Breast epithelium (tissue), 4 donors: ENCODE measurements at places on chromosomes 12 and 14. TPM values are rescaled to one million over a fixed set of nuclear protein-coding genes. Genes with fewer than 3 reads are reported as not detected.
A peak's percentile ranks its signal among the peaks of the same experiment; 100 is the strongest.

DNA sequence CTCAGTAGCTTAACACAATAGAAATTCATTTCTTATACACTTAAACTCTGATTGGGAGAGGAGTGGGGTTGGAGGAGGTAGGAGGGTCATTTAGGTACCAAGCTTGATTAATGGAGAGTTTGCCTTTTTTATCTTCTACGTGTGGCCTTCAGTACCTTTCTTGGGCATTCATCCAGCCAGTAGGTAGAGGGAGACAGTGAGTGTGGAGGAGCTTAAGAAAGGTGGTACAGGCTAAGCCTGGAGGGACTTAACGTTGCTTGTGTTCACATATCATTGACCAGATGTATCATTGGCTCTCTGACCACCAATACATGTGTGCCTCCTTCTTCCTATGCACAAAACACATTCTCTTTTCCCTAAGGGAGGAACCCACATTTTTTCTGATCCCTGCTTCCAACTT lies 232.9 kb upstream of the CRY1 start:
- no peak for DNase-seq
- H3K36me3 ChIP-seq: no peaks in the 10 kb centered on the region
- H3K27ac ChIP-seq: no peak overlapping the region
- H3K27me3 ChIP-seq: no peaks in the 10 kb centered on the region
- H3K4me1 ChIP-seq: no peaks in the 10 kb centered on the region
- no peak overlapping the region for H3K4me3 ChIP-seq

DNA sequence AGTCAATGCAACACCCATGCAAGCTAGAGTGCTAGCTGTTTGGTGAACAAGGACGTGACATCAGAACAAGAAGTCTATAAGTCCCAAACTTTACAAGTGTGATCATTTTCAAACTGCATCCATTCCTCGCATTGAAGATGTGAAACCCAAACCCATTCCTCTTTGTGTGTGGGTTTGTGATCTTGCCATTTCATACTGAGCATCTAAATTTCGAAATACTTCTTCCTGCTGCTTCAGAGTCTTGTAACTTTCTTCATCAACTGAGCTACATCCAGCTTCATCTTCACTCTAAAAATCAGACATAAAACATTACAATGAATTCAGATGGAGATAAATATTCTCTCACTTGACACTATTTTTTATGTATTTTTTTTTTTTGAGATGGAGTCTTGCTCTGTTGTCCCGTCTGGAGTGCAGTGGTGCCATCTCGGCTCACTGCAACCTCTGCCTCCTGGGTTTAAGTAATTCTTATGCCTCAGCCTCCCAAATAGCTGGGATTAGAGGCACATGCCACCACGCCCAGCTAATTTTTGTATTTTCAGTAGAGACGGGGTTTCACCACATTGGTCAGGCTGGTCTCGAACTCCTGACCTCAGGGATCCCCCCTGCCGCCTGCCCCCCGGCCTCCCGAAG lies 4.8 kb upstream of the ZCCHC8 start:
- no peak for DNase-seq
- H3K4me1 ChIP-seq: no peaks in the 10 kb centered on the region
- H3K27me3 ChIP-seq: no peaks in the 10 kb centered on the region

GRCh38 chr12:124279846-124280360 lies 15.0 kb upstream of the RFLNA start:
- DNase-seq: peak; percentile 34
- H3K4me1 ChIP-seq: no peaks in the 10 kb centered on the region
- H3K36me3 ChIP-seq: no peaks in the 10 kb centered on the region
- H3K27me3 ChIP-seq: peaks cover 10% of the 10 kb centered on the region

- H3K4me3 ChIP-seq: no peak overlapping the region
- H3K36me3 ChIP-seq: no peaks in the 10 kb centered on the region
- no peaks in the 10 kb centered on the region for H3K27me3 ChIP-seq
- no peak overlapping the region for H3K27ac ChIP-seq
- no peak for DNase-seq
Measured at GRCh38 chr14:24534286-24534685, 26.2 kb upstream of the CMA1 start.

DNA sequence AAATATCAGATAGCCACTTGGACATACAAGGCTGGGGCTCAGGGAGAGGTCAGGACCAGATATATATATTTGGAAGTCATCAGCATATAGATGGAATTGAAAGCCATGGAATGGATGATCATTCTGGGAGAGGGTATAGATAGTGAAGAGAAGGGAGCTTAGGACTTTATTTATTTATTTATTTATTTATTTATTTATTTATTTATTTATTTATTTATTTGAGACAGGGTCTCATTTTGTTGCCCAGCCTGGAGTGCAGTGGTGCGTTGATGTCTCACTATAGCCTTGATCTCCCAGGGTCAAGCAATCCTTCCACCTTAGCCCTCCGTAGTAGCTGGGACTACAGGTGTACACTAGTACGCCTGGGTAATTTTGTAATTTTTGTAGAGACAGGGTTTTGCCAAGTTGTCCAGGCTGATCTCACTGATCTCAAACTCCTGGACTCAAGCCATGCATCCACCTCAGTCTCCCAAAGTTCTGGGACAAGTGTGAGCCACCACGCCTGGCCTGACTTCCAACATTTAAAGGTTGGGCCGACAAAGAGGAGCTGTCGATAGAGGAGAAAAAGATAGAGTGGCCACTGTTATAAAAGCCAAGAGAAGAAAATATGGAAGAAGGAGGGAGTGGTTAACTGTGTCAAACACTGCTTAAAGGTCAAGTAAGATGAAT lies 8.7 kb upstream of the INHBE start:
- H3K4me1 ChIP-seq: no peaks in the 10 kb centered on the region
- no peak overlapping the region for H3K27ac ChIP-seq
- no peak overlapping the region for H3K4me3 ChIP-seq

- no peak overlapping the region for H3K4me3 ChIP-seq
- no peaks in the 10 kb centered on the region for H3K36me3 ChIP-seq
- no peaks in the 10 kb centered on the region for H3K27me3 ChIP-seq
- H3K27ac ChIP-seq: no peak overlapping the region
- no peaks in the 10 kb centered on the region for H3K4me1 ChIP-seq
Measured at GRCh38 chr12:122934722-122935121, 31.5 kb downstream of the ABCB9 start.

DNA sequence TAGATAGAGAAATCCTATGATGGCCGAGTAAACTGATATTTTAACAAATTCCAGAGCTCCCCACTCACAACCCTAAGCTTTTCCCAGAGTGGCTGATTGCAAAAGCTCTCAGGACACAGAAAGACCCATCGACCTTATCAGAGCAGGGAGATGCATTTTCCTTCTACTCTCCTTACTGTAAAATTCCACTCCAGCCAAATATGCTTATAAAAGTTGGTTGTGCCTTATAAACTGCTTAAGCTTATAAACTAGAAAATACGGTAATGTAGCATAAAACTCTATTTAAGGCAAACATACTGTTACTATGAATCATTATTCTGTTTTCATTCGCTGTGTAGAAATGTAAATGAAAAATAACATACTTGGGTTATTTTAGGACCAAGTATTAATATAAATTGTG lies 41.6 kb upstream of the TRHDE start:
- no peak overlapping the region for H3K27ac ChIP-seq
- no peaks in the 10 kb centered on the region for H3K36me3 ChIP-seq
- no peak overlapping the region for H3K4me3 ChIP-seq
- no peaks in the 10 kb centered on the region for H3K4me1 ChIP-seq
- no peaks in the 10 kb centered on the region for H3K27me3 ChIP-seq

DNA sequence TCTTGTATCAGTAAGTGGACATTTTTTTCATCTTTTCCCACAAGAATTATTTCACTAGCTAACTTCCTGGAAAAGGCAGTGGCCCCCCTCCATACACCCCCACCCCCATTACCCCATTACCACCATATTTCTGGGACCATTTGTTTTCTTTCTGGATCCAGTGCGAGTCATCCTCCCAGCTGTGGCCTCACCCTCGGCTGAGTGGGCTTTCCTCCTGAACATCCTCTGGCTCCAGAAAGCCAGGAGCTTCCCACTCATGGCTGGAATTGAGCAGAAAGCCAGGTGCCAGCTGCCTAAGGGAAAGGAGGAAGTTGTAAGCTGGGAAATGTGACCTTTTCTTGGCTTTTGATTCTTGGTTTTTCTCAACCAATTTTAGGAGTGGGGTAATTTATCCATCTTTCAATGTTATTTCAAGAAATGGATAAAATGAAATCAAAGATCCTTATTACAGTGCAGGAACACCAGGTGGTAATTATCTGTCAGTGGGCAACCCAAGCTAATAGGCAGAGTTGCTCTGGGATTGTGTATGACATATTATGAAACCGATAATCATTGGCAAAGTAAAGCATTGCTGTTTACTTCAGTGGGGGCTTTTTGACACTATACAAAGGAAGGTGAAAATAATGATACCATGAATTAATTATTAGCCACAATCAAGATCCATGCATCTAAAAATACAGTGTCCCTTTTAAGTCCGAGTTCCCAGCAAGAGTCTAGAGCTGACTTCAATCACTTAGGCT lies 124.6 kb downstream of the KICS2 start:
- H3K27me3 ChIP-seq: no peaks in the 10 kb centered on the region
- H3K36me3 ChIP-seq: no peaks in the 10 kb centered on the region
- H3K4me1 ChIP-seq: peaks cover 7% of the 10 kb centered on the region

- H3K36me3 ChIP-seq: no peaks in the 10 kb centered on the region
- no peaks in the 10 kb centered on the region for H3K27me3 ChIP-seq
- no peak for DNase-seq
- no peaks in the 10 kb centered on the region for H3K4me1 ChIP-seq
Measured at GRCh38 chr12:66467932-66468331, 165.6 kb downstream of the HELB start.

- H3K27me3 ChIP-seq: no peaks in the 10 kb centered on the region
- H3K27ac ChIP-seq: no peak overlapping the region
- DNase-seq: no peak
- H3K4me3 ChIP-seq: no peak overlapping the region
- no peaks in the 10 kb centered on the region for H3K4me1 ChIP-seq
- H3K36me3 ChIP-seq: no peaks in the 10 kb centered on the region
Measured at GRCh38 chr14:56219666-56220413, 101.6 kb downstream of the PELI2 start.

DNA sequence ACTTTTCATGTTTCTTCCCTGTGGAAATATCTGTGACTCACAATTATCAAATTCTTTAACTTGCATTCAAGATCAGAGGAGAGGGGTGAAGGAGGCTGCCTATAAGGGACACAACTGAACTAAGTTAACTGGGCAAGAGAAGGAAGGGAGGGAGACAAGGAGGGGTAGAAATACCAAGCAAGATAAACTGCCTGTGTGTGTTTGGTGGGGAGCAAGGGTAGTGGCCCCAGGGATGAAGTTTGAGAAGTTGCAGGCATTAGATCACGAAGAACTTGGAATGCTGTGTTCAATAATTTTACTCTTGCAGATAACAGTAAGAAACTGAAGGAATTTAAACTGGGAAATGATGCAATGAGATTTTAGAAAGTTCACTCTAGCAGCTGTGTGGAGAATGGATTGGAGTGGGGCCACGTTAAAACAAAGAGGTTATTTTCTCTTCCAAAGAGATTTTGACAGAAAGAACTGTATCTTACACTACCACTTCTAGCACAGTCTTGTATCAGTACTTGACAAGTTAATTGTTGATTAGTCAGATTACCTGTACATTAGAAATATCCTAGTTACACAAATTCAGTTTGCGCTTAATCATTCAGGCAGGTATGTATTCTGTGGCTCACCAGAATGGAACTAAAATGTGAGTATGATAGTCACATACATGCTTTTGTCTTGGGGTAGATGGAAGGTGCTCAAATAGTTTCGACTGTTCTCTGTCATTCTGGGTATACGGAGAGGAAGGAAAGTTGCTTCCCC lies 7.4 kb downstream of the PKP2 start:
- no peak overlapping the region for H3K27ac ChIP-seq
- H3K36me3 ChIP-seq: no peaks in the 10 kb centered on the region
- no peaks in the 10 kb centered on the region for H3K4me1 ChIP-seq
- H3K27me3 ChIP-seq: no peaks in the 10 kb centered on the region
- no peak overlapping the region for H3K4me3 ChIP-seq
- DNase-seq: no peak

Gene GLS2
- 5.1 TPM for total RNA-seq

Gene GPR162
- 4.2 TPM for total RNA-seq

Gene PSMD9
- total RNA-seq: 34.7 TPM

Gene VWF
- 60.3 TPM for total RNA-seq

Gene MUCL1
- 95.6 TPM for total RNA-seq

Gene LIMA1
- 162 TPM for total RNA-seq

Gene SCN8A
- total RNA-seq: 5.0 TPM

Gene NYNRIN
- 8.2 TPM for total RNA-seq
